ENCODE measurements at places on chromosomes 16 and 17.

DNA sequence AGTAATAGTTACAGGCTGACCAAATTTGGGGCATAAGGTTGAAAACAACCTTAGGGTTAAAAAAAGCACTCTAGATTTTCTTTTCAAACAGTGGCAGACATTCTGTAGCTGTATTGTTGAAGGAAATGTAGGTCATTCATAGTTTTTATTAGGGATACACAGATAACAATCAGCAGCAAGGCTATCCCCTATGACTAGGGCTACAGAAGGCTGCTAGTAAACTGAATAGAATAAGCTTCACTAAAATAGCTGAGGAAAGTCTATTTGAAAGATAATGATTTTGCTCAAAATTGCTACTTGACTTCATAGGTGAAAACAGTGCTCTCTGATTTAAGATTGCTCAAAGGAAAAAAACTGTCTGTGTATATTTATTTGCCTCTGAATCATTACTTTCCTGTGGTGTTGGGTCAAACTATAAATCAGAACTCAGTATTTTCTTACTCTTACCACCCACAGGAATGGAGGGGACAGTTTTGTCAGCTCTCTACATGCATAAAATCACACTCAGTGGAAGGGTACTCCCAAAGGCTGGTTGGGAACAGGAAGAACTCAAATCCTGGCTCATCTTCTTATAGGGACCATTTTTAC lies 24.8 kb downstream of the RPGRIP1L start:
- no peak for DNase-seq
- H3K4me3 ChIP-seq, result no peak overlapping the region
- H3K36me3 ChIP-seq, result peaks cover 12% of the 10 kb centered on the region
- no peaks in the 10 kb centered on the region for H3K4me1 ChIP-seq

DNA sequence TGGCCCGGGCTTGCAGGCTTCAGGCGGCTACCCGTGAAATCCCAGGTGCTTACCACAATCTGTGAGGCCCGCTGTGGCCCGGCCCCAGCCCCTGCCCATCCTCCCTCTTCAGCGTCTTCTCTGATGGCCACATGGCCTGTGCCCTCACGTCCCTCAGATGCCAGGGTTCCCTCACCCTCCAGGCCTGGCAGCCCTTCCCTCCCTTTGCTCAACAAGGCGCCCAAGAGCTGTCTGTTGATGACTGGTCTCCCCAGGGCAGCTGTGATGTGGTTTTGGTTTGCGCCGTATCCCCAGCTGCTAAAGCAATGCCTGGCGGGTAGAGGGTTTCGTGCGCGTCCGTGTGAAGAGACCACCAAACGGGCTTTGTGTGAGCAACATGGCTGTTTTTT lies 35.1 kb downstream of the PMM2 start:
- H3K27ac ChIP-seq, result peak overlapping the region; percentile 20
- peaks cover 11% of the 10 kb centered on the region for H3K4me1 ChIP-seq
- no peak for DNase-seq
- peaks cover 35% of the 10 kb centered on the region for H3K36me3 ChIP-seq

DNA sequence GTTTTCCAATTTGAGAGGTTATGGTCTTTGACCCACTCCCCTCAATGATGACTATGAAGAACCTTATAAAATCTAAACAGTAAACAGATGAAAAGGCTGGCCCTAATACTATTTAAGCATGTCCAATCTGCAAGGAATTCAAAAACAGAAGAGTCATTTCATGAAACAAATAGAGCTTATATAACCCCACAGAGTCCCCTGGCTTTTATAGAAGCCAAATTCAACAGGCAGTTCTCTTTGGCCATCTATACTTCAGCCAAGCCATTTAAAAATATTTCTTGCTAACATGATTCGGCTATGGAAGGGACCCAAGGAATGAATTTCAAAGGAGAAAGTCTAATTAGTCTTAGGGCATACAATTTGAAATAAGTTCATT lies 43.4 kb downstream of the SPOP start:
- H3K27me3 ChIP-seq, result no peaks in the 10 kb centered on the region
- peaks cover 14% of the 10 kb centered on the region for H3K36me3 ChIP-seq
- H3K4me3 ChIP-seq, result no peak overlapping the region

GRCh38 chr17:72749119-72749572 lies 343.3 kb downstream of the SLC39A11 start:
- DNase-seq, result no peak
- H3K27ac ChIP-seq, result no peak overlapping the region
- H3K4me1 ChIP-seq, result no peaks in the 10 kb centered on the region
- H3K27me3 ChIP-seq, result no peaks in the 10 kb centered on the region
- no peak overlapping the region for H3K4me3 ChIP-seq

GRCh38 chr17:72134608-72135394 lies 14.0 kb downstream of the SOX9 start:
- DNase-seq, result no peak
- no peaks in the 10 kb centered on the region for H3K36me3 ChIP-seq
- H3K4me3 ChIP-seq, result no peak overlapping the region

GRCh38 chr17:66545918-66546317 lies 243.5 kb downstream of the PRKCA start:
- no peaks in the 10 kb centered on the region for H3K27me3 ChIP-seq
- H3K4me1 ChIP-seq, result peaks cover 76% of the 10 kb centered on the region
- H3K36me3 ChIP-seq, result peaks cover 37% of the 10 kb centered on the region
- no peak overlapping the region for H3K4me3 ChIP-seq

GRCh38 chr16:89261691-89262563 lies 44.4 kb downstream of the ZNF778 start:
- peaks cover 22% of the 10 kb centered on the region for H3K27me3 ChIP-seq
- H3K4me3 ChIP-seq, result no peak overlapping the region
- peaks cover 16% of the 10 kb centered on the region for H3K4me1 ChIP-seq
- no peak for DNase-seq
- no peak overlapping the region for H3K27ac ChIP-seq
- H3K36me3 ChIP-seq, result peaks cover 7% of the 10 kb centered on the region

GRCh38 chr16:49051576-49051975 lies 230.1 kb downstream of the CBLN1 start:
- no peaks in the 10 kb centered on the region for H3K36me3 ChIP-seq
- H3K4me1 ChIP-seq, result no peaks in the 10 kb centered on the region
- H3K27me3 ChIP-seq, result no peaks in the 10 kb centered on the region
- no peak for DNase-seq

DNA sequence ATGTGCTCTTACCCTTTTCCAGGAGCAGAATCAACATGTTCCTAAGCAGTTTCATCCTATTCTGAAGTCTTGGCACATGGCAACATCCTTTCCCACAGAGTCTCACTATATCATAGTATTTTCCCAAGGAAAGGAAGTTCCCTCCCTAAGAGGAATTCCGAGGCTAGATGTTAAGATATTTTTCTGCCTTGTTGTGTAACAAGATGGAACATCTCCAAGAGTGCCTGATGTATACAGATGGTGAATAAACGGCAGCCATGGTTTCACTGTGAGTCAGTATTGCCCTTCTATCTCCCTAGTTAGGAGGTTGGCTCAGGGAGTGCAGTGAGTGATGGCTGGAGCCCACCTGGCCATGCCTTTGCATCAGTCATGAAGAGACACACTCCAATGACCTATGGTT lies 48.2 kb downstream of the SPACA3 start:
- H3K27me3 ChIP-seq, result peaks cover 25% of the 10 kb centered on the region
- no peak overlapping the region for H3K4me3 ChIP-seq
- no peaks in the 10 kb centered on the region for H3K36me3 ChIP-seq
- DNase-seq, result no peak

GRCh38 chr17:38557396-38557795 lies 48.4 kb downstream of the SRCIN1 start:
- no peak for DNase-seq
- no peaks in the 10 kb centered on the region for H3K36me3 ChIP-seq
- H3K4me1 ChIP-seq, result peaks cover 24% of the 10 kb centered on the region
- H3K4me3 ChIP-seq, result no peak overlapping the region
- no peak overlapping the region for H3K27ac ChIP-seq

DNA sequence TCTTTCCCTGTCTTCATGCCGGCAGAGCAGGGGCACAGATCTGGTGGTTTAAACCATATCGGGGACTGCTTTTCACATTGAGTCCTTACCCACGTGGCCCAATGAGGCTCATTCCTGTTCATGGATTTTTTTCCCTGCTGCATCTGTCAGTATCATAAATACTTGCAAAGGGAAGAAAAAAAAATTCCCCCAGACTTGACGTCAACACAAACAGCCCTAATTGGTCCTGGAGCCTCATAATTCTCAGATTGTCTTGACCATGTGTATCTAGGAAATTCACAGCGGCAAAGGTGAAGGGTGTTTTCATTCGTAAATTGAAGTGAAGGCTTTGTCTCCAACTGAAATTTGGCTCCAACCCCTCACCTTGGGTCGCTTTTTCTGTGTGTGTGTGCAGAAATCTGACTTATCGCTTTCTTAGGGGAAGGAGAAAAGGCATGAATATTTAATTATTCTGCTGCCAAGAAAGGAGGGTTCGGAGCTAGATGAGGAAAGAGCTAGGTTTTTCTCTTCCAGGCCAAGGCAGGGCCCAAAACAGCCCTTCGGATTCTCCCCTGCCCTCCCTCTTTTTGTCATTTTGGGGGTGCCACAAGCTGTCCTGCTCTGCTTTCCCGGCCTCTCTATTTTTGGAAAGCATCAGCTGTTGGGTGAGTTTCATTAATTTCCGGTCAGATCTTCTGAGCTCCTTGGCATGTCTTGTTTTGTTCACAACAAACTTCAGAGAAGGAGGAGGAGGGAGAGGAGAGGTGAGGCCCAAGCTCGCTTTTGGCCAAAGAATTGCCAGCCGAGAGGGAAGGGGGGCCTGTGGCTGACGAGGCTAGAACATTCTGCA lies 17.8 kb upstream of the CIBAR2 start:
- DNase-seq, result no peak
- no peaks in the 10 kb centered on the region for H3K27me3 ChIP-seq
- H3K4me3 ChIP-seq, result no peak overlapping the region
- no peaks in the 10 kb centered on the region for H3K36me3 ChIP-seq
- H3K27ac ChIP-seq, result no peak overlapping the region

GRCh38 chr16:88466175-88466862 lies 13.2 kb downstream of the ZFPM1 start:
- H3K4me3 ChIP-seq, result no peak overlapping the region
- peaks cover 33% of the 10 kb centered on the region for H3K4me1 ChIP-seq
- H3K27me3 ChIP-seq, result no peaks in the 10 kb centered on the region
- peak overlapping the region; percentile 54 for H3K27ac ChIP-seq
- DNase-seq, result no peak

- no peak overlapping the region for H3K27ac ChIP-seq
- peaks cover 3% of the 10 kb centered on the region for H3K36me3 ChIP-seq
- H3K27me3 ChIP-seq, result peaks cover 20% of the 10 kb centered on the region
- no peaks in the 10 kb centered on the region for H3K4me1 ChIP-seq
- DNase-seq, result no peak
Measured at GRCh38 chr17:72608436-72608835, 484.1 kb downstream of the SLC39A11 start.

DNA sequence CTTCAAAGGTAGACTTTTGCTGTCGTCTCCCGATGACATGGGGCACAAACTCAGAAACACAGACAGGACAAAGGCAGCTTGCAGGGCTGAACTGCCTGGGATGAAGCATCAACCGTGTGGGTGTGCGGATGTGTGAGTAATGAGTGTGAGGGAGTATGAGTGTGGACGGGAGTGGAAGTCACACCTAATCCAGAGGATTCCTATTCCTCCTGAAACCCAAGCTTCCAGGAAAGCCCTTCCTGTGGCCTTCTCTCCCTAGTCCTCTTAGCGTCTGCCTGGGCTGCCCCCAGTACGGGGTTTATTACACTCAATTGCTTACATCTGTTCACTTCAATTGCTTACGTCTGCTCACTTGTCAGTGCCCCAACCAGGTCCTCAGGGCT lies 2.3 kb upstream of the IL4R start:
- H3K4me1 ChIP-seq, result peaks cover 22% of the 10 kb centered on the region
- H3K36me3 ChIP-seq, result peaks cover 21% of the 10 kb centered on the region
- DNase-seq, result no peak
- H3K27ac ChIP-seq, result no peak overlapping the region

- DNase-seq, result peak; percentile 48
- H3K27ac ChIP-seq, result no peak overlapping the region
- H3K4me3 ChIP-seq, result no peak overlapping the region
- no peaks in the 10 kb centered on the region for H3K36me3 ChIP-seq
- peaks cover 20% of the 10 kb centered on the region for H3K27me3 ChIP-seq
Measured at GRCh38 chr17:58527306-58527705, 12.9 kb upstream of the MTMR4 start.

DNA sequence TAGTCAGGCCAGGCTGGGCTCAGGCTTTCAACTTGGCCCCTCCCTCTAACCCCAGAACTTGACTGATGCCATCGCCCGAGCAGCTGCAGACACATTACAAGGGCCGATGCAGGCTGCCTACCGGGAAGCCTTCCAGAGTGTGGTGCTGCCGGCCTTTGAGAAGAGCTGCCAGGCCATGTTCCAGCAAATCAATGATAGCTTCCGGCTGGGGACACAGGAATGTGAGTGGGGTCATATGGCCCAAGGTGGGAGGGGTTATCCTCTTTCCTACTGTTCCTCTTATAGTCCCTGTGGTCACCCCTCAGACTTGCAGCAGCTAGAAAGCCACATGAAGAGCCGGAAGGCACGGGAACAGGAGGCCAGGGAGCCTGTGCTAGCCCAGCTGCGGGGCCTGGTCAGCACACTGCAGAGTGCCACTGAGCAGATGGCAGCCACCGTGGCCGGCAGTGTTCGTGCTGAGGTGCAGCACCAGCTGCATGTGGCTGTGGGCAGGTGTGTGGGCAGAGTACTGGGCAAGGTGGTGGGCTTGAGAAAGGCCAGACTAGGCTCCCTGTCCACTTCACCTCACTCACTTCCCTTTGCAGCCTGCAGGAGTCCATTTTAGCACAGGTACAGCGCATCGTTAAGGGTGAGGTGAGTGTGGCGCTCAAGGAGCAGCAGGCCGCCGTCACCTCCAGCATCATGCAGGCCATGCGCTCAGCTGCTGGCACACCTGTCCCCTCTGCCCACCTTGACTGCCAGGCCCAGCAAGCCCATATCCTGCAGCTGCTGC lies 2.1 kb upstream of the NRN1L start:
- H3K27me3 ChIP-seq, result no peaks in the 10 kb centered on the region
- no peak overlapping the region for H3K27ac ChIP-seq
- no peak for DNase-seq
- H3K4me3 ChIP-seq, result no peak overlapping the region

DNA sequence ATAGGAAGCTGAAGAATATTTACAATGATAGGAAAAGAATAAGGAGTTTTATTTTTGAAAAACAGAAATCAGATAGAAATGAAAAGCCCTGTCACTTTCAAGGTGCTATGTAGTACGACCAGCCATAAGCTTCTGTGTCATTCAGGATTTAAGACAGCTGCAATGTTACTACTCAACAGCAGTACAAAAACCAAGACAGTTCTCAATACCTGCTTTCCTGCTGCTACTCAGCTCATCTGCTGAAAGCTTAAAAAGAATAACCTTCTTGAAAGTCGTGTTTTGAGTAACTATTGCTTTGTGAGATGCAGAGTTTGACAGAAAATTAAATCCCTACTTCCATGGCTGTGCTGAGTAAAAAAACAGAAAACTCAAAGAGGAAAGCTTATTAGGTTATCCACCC lies 8.7 kb downstream of the GRB2 start:
- peaks cover 67% of the 10 kb centered on the region for H3K4me1 ChIP-seq
- H3K36me3 ChIP-seq, result peaks cover 23% of the 10 kb centered on the region
- no peaks in the 10 kb centered on the region for H3K27me3 ChIP-seq
- no peak overlapping the region for H3K4me3 ChIP-seq
- H3K27ac ChIP-seq, result peak overlapping the region; percentile 52
- DNase-seq, result no peak

- no peak for DNase-seq
- H3K27ac ChIP-seq, result no peak overlapping the region
- H3K4me1 ChIP-seq, result no peaks in the 10 kb centered on the region
- H3K36me3 ChIP-seq, result no peaks in the 10 kb centered on the region
- no peaks in the 10 kb centered on the region for H3K27me3 ChIP-seq
- H3K4me3 ChIP-seq, result no peak overlapping the region
Measured at GRCh38 chr17:6092903-6093468, 22.8 kb downstream of the WSCD1 start.

All from activated CD8-positive, alpha-beta memory T cell treated with anti-CD3 and anti-CD28 coated beads, Interleukin-2, amount 10 ng/mL, durations not matched to agents 7 days and 5 days (primary cell).